ENCODE measurements at places on chromosomes 3 and 15. TPM values are rescaled to one million over a fixed set of nuclear protein-coding genes. Genes with fewer than 3 reads are reported as not detected.
A peak's percentile ranks its signal among the peaks of the same experiment; 100 is the strongest.

TRPM1 gene
- not detected for total RNA-seq

WDR93 gene
- total RNA-seq, result not detected

MESP2 gene
- 0.51 TPM for total RNA-seq

QRICH1 gene
- total RNA-seq, result 52.9 TPM

OXSM gene
- total RNA-seq, result 14.8 TPM

CACNA2D3 gene
- total RNA-seq, result 33.7 TPM

SLC22A14 gene
- total RNA-seq, result not detected

CYP1A2 gene
- not detected for total RNA-seq

GP9 gene
- not detected for total RNA-seq

MYZAP gene
- 869 TPM for total RNA-seq

IL17RB gene
- 3.2 TPM for total RNA-seq

TLE3 gene
- total RNA-seq, result 14.1 TPM

DNA sequence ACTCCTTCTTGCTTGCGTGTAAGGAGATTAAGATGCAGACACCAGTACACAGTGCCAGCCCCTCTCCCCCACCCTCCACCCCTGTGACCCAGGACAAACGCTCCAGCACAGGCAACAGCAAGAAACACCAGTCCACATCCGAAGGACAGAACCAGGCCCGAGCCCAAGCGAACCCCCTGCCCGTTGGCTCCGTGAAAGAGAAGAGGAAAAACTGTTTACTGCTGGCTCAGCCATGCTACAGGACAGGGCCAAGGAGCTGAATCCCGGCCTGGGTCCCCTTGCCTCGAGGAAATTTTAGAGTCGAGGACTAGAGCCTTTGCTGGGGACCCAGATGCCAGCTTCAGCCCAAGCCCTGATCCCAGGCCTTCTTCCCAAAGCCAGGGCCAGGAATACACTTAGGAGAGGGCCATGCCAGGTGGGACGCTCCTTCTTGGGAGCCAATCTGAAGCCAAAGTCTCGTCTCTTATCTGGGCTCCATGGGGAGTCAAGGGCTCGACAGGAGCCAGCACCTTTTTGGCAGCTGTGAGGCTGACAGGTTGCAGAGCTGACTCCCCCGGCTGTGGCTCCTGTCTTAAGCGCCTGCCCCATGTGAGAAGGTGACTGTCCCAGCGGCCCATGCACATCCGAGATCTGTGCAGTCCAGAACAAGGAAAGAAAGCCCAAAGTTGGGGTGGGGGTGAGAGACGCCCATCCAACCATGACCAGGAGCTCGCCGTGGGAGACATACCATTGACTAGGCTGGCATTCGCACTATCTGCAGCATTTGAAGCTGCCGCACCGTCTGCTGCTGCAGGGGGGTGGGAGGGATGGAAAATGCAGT, 63.8 kb upstream of the SEC13 start:
- no peak for DNase-seq

GRCh38 chr15:55916666-55917409, 76.6 kb downstream of the NEDD4 start:
- no peak for DNase-seq

- no peak for DNase-seq
Measured at GRCh38 chr3:100033184-100033583, 81.1 kb downstream of the FILIP1L start.

DNA sequence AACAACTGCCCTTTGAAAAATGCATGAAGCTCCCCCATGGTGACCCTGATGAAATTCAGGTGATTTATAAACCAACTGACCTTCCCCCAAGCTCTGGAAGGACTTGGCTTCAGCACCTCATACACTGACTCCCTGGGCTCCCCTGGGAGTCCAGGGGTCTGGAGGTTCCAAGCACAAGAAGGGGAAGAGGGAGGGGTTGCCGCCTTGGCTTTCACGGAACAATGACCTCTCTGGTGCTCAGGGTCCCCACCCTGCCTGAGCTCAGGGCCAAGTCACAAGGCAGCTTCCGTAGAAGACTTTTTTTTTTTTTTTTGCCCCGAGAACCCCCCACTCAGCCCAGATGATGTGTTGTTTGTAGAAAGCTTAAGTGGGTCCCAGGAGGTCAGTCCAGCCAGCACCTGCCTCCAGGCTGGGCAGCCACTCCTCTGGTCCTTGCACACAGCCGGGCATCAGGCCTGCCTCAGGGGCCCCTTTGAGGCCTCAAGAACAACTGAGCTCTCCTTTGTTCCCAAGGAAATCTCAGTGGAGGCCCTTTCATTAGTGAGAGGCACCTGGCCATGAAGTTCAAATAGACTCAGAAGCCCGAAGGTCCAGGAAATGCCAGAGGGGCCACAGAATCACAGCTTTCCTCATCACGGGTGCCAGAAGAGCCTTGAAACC, 14.0 kb upstream of the ALAS1 start:
- DNase-seq, result no peak

- peak; percentile 71 for DNase-seq
Measured at GRCh38 chr3:16516695-16517481, 3.4 kb upstream of the RFTN1 start.

DNA sequence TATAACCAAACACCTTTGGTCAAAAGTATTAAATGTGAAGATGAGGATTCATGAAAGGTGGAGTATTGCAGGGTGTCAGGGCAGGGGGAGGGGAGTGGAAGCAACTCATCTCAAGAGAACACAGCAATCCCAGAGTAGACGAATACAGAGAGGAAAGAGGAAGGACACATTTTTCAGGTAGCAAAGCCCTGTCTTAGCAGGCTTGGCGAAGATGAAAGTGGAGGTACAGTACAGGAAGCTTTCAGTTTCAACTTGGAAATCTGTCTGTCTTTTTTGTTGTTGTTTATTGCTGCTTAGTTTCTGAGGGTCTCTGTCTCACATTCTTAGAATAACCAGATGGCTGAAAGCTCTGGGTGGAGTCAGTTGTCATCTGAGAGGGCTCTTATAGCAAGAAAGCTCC, 80.8 kb upstream of the GPR149 start:
- DNase-seq, result no peak

- DNase-seq, result no peak
Measured at GRCh38 chr3:60175680-60176079, 1075.6 kb downstream of the FHIT start.

DNA sequence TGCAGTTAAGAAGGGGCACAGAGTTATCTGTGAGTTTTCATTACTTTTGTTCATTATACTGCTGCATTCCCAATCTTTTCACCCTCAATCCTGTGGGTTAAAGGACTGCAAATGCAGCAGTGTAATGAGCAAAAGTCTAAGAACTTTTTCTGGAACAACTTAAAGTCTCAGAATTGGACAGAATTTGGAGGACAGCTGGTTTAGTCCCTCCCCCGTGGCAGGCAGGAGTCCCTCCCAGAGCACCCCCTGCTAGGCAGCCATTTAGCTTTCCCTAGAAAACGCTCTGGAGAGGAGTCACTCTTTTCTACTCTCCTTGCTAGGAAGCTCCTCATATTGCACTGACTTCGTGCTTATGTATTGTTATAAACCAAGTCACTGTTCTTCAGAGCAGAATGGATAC, 156.3 kb upstream of the UBE2E1 start:
- no peak for DNase-seq

DNA sequence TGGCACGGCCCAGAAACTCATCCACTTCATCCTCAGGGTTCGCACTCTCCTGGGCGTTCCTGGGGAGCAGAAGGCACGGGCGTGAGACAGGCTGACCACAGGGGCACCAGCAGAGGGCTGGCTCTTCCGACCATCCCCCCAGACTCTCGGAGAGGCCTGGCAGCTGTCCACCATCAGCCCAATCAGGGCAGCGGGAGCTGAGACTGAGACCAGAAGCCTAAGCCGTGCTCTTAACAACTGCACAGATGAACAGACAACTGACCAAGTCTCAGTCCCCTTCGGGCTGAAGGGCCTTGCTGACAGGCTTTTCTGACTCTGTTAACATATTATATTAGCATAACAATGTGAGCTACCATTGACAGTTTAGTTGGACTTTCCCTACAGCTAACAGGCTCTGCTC, 118.0 kb downstream of the SEC22A start:
- DNase-seq, result no peak

- no peak for DNase-seq
Measured at GRCh38 chr3:159458982-159459381, 529.7 kb upstream of the IL12A start.

DNA sequence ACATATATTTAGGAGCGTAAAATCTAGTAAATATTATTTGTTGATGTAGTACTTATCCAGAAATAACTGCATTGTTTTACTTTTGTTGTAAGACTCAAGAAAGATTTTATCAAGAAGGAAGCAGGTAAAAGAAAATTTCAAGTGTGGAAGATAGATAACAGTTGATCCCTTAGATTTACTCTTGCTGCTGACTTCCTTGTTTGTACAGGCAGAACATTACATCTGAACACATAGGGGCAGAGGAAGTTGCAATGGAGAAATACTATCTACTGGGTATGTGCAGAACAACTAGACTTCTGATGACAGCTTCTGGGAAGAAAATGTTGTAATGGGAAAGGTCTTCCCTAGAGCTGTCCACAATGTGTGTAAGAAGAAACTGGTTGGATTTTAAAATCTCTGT, 350.6 kb downstream of the NLGN1 start:
- DNase-seq, result no peak

- DNase-seq, result no peak
Measured at GRCh38 chr3:114823061-114823460, 324.0 kb downstream of the ZBTB20 start.

DNA sequence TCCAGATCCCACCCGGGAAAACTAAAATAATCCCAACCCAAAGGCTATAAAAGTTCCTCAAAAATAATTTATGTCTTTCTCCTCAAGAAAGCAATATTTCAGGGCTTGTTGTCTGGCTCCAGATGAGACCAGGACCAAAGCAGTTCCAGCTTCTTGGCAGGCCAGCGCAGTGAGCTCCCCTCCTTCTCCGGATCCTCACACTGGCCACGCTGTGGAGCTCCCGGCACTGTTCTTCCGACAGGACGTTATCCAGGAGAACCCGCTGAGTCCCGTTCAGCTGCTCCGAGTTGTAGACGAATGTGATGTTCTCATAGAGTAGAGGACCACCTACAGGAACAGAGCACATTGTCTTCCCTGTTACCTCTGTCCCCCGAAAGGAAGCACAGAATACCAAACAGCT, 146.3 kb downstream of the P3H2 start:
- no peak for DNase-seq

GRCh38 chr3:188270423-188270972, 116.5 kb downstream of the LPP start:
- DNase-seq, result no peak

- DNase-seq, result no peak
Measured at GRCh38 chr3:49349348-49350114, 8.6 kb downstream of the GPX1 start.

- no peak for DNase-seq
Measured at GRCh38 chr3:56086355-56086754, 381.9 kb downstream of the ERC2 start.

- DNase-seq, result peak; percentile 16
Measured at GRCh38 chr15:40244961-40245523, 6.2 kb downstream of the PAK6 start.

DNA sequence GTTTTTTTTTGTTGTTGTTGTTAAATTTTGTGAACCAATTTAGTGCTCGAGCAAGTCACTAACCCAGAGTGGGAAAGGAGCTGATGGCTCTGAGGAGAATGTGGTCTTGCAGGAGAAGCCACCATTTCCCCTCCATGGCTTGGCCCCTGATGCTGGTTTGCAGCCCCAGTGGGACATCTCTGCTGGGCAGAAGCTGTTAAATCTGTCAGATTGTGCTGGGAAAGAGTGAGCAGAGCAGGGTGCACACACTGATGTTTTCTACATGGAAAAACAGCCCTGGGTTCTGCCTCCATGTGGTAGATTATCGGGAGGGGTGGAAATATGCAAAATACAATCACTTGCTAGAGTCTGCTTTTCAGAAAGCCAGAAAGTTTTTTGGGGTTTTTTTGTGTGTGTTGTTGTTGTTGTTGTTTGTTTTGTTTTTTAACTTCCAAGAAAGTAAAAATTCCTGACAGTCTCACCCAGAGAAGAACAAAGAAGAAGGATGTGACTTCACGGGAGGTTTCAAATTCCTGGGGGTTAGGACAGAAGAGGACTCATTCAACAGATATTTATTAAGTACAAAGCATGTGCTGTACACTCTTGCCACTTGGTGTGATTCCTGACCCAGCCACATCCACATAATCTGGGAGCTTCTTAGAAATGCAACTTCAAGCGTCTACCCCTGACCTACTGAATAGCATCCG, 133.7 kb downstream of the FOXB1 start:
- no peak for DNase-seq

- DNase-seq, result no peak
Measured at GRCh38 chr15:63601704-63602185, 4.6 kb downstream of the FBXL22 start.

GRCh38 chr3:100297784-100298183, 36.8 kb upstream of the NIT2 start:
- DNase-seq, result no peak

DNA sequence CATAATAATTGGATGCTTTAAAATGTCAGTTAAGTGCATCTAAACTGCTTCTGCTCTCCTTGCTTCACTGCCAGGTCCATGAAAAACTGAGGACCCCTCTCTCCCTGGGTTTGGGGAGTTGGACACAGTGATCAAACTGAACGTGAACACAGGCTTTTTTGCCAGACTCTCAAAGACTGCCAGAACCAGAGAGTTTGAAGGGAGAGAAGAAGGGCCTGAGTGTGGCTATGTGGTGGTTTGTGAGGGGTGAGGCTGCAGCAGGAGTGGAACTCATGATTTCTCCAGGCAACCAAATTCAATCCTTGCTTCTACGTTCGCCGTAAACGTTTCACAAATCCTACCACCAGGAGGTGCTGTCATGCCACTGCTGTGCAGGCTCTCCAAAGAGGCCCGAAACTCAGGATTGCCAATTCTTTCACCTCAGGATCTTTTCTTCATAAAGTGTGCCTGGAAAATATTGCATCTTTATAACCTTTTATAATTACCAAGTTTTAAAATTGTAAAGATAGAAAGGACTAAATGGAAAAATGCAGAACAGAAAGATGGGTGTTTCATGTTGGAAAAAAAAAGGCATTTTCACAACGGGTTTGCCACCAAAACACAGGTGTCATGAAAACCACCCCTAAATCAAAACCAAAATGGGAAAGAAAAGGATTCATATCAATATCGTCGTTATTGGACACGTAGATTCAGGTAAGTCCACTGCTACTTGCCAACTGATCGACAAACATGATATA, 19.7 kb downstream of the TM4SF4 start:
- no peak for DNase-seq

GRCh38 chr3:20811631-20812030, 625.6 kb upstream of the SGO1 start:
- DNase-seq, result no peak

DNA sequence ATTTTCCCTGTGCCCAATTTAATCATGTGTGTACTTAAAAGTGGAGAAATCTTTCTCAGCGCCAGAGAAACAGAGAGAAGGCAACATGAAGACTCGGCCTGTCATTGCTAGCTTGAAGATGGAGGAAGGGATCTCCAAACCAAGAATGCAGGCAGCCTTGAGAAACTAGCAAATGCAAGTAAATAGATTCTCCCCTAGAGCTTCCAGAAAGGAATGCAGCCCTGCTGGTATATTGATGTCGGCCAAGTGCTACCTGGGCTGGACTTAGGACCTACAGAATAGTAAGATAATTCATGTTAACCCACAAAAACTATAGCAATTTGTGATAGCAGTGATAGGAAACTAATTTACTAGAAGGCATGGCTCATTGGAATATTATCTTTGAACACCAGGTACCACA, 150.9 kb upstream of the ABI3BP start:
- DNase-seq, result no peak
